ENCODE measurements at places on chromosomes 7 and 10.
A peak's percentile ranks its signal among the peaks of the same experiment; 100 is the strongest.

DNA sequence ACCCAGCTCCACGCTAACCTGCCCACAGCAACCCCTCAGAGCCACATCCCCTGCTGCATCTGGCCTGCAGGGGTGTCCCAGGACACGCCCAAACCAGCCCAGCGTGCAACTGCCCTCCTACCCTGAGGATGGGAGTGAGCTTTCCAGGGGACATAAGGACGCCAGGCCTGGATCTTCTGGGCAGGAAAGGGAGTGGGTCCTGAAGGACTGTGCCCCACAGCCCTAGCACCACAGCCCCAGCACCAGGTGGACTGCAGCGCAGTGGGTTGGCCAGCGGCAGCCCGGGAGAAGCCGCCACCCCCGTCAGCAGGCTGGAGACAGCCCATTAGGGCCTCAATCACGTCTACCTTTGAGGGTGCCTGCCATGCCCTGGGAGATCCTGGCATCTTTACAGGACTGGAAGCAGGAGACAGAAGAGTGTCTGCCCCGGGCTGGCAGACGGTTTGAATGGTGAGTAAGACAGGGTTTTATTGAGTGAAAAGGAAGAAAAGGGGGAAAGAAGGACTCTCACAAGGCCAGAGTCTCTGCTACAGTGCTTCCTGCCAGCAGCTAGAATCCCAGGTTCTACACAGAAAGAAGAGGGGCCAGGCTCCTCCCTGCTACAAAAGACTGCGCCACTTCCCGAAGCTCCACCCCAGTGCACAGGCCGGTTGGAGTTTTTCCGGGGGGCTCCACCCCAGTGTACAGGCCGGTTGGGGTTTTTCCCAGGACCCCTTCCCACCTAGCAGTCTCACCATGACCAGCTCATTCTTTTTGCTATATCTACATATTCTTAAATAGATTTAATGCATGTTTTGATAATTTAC is 69.8 kb upstream of the KCTD7 start:
- DNase-seq, result no peak

GRCh38 chr10:103590744-103591291 is 97.3 kb downstream of the NEURL1 start:
- DNase-seq, result no peak

GRCh38 chr7:77982926-77983550 is 184.5 kb downstream of the PHTF2 start:
- DNase-seq, result no peak

GRCh38 chr7:8232999-8233847 is 28.7 kb downstream of the ICA1 start:
- no peak for DNase-seq

GRCh38 chr7:42606193-42606905 is 305.5 kb downstream of the C7orf25 start:
- no peak for DNase-seq

GRCh38 chr10:36621346-36621745 is 504.1 kb upstream of the ANKRD30A start:
- DNase-seq, result no peak

DNA sequence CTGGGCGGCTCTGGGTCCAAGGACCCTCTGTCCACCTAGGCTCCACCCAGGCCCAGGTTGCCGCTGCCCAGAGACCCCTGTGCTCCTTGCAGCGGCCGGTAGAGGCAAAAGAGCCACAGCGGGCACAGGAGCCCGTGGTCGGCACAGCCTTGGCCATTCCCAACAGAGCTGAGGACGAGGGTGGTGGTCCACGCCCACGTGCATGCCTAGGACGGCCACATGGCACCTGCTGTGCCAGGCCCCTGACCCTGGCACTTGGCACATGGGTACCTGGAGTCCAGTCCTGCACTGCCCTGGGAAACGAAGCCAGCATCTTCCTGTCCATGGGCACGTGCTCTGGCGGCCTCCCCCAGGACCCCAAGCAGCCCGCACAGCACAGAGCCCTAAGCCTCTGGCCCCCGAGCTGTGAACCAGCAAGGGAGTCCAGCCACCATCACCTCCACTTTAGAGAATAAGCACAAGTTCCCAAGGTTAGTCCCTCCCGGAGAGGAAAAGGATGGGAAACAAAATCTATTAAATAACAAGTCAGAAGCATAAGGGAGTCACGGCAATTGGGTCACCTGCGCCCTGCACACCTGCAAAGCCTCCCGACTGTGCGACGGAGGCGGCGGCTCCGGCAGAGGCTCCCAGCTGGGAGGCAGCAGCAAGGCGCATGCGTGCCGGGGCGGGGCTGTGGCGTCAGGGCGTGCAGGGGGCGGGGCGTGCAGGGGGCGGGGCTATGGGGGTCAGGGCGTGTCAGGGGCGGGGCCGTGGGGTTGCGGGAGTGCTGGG is 59.1 kb downstream of the STK32C start:
- DNase-seq, result peak; percentile 75

GRCh38 chr7:40799493-40800403 is 664.9 kb downstream of the SUGCT start:
- DNase-seq, result no peak

DNA sequence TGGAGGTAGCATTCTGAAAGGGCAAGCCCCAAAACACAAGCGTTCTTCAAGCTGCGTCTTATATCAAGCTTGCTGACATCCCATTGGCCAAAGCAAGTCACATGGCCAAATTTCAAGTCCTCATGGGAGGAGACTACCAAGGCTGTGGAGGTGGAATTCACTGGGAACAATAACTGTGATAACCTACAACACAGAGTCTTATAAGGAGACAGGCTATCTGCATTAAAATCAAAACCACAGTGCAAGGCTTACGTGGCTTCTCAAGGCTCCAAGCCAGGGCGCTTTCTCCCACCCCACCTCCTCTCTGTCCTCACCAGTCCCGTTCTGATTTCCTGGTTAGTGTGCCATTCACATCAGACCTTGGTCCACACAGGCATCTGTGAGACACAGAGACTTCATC is 39.4 kb downstream of the ADRB1 start:
- DNase-seq, result no peak

DNA sequence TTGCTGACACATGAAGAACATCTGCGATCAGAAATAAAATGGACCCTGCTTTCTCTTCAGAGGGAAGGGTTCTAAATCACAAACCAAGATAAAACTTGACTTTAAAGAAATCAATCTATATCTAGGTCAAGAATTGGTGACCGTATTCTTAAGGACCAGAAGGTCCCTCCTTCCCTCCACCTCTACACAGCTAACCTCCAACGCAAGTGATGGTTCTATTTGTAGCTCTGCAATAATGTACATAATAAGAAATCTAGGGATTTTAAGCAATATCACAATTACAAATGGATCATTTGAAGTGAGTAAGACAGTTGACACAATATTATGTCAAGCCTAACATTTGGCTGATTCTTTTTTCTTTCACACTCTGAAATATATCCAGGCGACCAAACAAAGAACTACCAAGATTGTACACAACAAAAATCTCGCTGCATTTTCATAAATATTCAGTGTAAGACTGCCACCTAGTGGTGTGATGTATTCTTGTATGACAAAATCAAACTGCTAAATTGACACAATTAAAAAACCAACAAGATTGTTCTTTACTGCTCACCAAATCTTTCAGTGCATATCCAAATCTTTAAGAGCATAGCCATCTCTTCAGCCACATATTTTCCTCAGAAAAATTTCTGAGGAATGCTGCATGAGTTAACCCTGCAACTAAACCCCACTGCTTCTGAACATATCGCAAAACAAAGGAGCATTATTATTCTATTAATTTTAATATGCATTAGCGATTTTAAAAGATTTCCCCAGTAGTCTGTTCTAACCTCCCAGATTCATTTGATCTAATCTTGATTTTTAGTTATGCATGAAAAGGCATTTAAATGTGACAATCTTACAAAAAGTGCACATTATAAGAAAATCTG is 44.5 kb downstream of the ICA1 start:
- peak; percentile 27 for DNase-seq

DNA sequence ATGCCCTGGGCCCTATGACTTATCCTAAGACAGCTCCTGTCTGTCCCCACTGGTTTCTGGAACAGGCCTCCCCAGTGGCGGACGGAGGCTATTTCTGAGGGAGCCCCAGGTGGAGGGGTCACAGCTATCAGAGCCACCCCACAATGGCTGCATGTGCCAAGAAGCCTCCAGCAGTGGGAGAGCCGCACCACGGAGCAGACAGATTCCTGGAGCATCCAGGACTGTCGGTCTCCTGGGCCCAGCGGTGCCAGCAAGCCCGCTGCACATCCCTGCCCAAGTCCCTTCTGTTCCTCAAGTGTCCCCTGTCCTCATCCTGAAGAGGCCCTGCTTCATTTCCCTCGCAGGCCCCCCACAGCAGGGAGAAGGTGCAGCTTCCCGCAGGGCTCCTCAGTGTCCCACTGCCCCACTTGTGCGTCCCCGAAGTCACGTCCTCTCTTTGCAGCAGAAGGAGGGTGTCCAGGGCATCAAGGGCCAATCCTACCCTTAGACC is 193.0 kb upstream of the SHH start:
- DNase-seq, result no peak

DNA sequence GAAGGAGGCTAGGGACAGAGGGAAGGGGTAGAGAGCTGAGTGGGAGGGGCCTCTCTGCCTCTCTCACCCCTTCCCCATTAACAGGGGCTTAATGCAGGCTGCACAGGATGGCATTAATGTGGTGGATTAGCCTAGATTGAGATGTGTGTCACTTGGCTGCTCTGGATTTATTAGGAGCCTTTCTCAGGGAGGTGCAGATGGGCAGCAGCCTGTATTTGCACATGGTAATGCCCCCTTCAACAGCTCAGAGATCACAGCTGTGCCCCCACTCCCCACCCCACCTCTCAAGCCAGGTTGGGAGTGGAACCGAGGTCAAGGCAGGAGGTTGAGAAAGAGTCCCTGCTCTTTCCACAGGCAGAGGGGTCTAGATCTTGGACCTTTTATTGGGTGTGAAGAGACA is 7.3 kb downstream of the PITX3 start:
- DNase-seq, result no peak

GRCh38 chr7:69937097-69937496 is 338.8 kb downstream of the AUTS2 start:
- DNase-seq, result no peak

DNA sequence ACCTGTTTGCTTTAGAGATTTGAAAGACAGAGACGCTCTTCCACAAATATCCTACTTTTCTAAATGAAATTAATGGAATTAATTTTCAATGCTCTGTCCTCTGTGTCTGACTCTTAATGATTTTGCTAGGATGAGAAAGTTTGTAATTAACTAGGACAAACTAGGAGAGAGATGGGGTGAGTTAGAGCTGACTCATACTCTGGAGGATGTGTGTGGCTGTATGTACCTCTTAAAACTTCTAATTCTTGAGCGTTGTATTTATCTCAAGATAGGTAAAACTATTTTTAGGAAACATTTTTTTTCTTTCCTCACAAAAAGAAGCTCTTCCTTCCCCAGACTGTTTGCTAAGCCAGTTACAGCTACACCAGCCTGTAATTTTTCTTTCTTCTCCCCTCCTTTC is 178.8 kb upstream of the ANKRD30A start:
- no peak for DNase-seq

DNA sequence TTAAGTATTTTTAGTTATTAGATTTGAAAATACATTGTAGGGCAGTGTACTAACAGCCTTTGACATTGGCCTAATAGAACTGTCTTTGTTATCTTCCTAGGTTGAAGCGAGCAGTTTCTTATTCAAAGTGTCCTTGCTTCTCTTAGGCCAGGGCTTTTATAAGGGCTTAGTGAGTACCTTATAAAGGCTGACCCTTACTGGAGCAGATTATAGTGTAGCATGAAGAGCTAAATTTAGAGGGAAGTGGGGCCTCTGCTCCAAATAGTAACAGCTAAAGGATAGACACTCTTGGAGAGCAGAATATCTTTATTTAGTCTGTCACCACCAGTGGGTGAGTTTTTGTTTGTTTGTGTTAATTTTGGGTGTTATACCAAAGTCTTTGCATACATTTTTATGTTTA is 15.9 kb downstream of the BZW2 start:
- DNase-seq, result no peak

- DNase-seq, result no peak
These were observed 7.9 kb upstream of the PLEKHS1 start for GRCh38 chr10:113743594-113743993.

DNA sequence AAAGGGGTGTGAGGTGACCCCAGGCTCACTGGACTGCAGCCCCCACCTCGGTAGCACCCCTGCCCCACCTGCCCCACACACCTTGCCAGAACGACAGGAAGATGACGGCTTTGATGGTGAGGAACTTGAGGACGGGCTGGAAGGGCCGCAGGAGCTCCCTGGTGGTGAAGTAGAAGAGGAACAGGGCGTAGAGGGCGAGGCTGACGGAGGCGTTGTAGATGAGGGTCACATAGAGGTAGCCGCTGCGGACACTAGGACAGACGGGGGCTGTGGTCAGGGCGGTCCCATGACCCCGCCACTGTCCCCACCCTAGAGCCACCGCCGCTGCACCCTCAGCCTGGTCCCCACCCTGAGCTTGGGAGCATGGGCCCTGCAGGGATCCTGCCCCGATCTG is 7.6 kb downstream of the TMEM184A start:
- DNase-seq, result peak; percentile 51

DNA sequence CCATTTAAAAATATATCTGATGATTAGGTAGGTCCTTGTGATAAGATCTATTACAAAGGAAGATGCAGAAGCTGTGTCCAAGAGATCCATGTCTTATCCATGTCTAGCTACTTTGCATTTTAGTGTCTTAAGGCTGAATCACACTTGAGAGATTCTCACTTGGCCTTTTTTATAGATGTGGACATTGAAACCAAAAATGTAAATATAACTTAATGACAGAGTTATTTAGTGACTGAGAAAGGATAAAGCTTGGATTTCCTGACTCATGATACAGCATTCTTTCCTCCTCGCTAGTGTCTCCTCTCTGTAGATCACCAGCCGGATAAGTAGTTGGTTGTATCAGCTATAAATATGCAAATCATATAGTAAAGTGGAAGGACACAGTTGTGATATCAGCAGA is 23.3 kb downstream of the INHBA start:
- no peak for DNase-seq

DNA sequence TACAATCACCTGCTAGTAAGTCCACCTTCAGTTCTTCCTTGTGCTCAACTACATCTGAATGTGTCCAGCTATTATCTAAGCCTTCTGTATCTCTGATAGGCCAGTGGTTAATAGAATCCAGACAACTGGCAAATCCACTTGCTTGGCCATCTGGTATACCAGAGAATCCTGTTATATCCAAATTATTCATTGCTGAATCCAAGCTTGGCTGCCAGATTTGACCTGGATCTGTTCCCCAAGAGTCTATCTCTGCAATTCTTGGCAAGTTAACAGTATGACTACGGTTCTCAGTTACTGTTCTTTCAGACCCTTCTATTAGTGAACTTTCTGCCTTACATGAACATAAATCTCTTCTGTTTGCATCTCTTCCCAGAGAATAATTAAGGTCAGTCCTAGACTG is 154.6 kb upstream of the TARP start:
- no peak for DNase-seq

DNA sequence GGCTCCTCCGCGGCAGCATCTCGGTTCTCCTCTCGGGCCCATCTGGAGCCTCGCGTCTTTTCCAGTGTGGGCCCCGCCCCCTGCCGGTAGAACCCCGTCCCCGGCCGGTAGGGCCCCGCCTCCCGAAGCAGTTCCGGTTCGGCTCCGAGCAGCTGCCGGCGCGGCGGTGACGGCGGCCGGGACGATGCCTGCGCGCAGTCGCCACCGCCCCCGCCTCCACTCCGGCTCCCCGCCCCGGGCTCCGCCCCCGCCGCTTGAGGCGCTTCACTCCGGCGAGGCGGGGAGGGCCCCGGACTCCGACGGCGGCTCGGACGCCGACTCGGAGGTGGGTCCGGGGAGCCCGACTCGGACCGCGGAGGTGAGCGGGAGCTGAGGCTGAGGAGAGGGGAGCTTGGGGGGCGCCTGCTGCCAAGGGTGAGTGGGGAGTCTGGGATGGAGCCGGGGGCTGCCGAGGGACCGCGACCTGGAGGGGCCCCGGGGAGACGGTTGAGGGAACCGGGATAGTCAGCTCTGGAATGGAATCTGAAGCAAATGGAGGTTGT is at the start of gene SAMD8:
Gene SAMD8, plus strand, starts transcription at position 292 of the 542 bp plus-strand sequence. CDS start 38,873 bp downstream, outside the sequence.
- peak; percentile 96 for DNase-seq

- DNase-seq, result no peak
These were observed 260.9 kb downstream of the ADARB2 start for GRCh38 chr10:1476455-1476803.
